ENCODE measurements at places on chromosomes 6 and 20. TPM values are rescaled to one million over a fixed set of nuclear protein-coding genes. Genes with fewer than 3 reads are reported as not detected.

DNA sequence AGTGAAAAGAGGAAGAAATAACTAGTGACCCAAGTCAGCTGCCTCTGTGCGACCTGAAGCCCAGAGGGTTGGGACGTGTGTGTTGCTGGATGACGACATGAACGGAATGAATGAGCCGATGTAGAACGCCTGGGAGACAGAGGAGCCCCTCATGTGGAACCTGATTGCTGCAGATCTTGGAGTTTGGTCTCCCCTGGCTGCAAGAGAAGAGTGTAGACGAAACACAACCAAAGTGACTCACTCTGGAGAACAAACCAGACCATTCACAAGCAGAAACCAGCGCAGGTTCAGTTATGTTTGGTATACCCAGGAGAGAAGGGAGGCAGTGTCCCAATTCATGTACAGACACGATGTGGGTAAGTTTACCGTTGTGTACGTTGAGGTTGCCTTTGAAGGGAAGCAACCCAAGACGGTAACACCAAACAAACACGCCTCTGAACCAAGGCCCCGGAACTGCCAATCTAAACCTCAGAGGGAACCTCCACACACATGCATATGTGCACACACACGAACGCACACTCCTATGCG, 265.9 kb downstream of the BMP7 start:
- DNase-seq: no peak

DNA sequence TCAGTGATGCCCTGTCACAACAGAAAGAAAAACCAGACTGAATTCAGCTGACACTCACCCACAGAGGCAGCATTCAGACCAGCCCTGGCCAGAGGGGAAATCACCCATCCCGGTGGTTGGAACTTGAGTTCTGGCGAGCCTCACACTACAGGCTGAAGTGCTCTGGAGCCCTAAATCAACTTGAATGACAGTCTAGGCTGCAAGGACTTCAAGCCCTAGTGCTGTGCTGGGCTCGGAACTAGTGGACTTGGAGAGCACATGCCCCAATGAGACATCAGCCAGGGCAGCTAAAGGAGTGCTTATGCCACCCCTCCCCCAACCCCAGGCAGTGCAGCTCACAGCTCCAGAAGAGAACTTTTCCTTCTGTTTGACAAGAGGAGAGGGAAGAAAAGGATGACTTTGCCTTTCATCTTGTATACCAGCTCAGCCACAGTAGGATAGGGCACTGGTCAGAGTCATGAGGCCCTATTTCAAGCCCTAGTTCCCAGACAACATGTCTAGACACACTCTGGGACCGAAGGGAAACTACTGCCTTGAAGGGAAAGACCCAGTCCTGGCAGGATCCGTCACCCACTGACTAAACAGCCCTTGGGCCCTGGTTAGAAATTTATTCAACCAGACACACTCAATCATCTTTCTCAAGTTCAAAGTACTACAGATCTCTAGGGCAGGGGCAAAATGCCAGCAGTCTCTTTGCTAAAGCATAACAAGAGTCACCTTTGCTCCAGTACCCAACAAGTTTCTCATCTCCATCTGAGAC, 43.2 kb upstream of the PNRC1 start:
- DNase-seq: no peak

DNA sequence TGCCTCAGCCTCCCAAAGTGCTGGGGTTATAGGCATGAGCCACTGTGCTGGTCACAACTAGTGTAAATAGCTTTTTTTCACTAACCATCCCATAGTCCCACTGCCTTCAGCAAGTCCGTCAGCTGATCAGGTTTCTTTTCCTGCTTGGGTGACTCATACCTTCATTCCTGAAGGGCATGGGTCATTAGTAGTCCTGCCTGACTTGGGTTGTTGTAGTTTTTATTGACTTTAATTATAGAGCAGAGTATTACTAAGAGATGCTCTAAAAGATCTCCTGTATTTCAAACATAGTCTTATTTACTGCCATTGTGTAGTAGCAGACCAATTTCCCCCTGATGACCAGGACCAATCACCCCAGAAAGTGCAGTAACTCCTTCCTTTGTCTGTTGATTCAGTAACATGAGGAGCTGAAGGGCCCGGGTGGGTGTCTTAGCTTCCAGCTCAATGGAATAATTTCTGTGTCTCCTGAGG, 25.8 kb downstream of the HLA-C start:
- DNase-seq: no peak

DNA sequence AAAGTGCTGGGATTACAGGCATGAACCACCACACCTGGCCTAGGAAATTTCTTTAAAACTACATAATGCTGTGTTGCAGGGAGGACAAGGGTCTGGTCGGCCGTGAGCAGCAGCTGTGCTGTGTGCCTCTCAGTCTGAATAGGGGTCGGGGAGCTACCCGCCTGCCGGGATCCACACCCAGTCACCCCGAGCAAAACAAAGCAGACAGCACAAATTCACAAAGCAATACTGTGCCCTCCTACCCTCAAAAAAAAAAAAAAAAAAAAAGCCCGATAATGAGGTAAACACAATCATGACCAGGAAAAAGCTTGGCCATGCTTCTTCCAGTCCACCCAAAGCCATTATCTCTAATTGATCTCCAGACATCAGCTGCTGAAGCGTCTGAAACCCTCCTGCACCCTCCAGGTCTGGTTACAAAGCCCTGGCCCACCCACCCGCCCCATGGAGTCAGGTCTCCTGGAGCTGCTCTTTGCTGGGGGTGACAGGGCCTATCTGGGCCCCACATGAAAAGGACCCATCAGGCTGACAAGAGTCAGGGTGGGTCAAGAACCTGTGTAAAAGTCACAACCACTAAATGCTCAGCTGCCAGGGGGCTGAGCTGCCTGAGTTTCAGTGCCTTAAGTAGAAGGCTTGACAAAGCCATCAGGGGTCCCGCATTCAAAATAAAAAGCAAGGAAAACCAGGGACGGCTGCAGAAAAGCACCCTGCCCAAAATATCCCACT, 88.2 kb downstream of the NOL4L start:
- no peak for DNase-seq

DNA sequence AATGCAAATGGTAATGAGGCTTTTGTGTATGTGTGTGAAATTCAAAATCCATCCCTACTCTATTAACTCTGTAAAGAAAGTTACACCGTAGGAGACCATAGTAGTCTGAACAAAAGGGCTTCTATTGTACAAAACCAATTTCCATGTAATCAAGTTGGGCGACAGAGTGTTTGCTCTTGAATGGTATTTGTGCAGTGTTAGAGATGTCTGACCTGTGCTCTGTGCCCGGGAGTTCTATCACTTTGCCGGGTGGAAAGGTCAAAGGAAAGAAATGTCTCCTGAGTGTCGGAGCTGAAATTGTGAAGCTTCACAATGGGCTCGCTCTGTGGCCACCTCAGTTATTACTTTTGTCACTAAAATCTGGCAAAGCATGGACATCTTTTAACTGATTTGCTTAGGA, 312.0 kb downstream of the SAMD5 start:
- DNase-seq: no peak

DNA sequence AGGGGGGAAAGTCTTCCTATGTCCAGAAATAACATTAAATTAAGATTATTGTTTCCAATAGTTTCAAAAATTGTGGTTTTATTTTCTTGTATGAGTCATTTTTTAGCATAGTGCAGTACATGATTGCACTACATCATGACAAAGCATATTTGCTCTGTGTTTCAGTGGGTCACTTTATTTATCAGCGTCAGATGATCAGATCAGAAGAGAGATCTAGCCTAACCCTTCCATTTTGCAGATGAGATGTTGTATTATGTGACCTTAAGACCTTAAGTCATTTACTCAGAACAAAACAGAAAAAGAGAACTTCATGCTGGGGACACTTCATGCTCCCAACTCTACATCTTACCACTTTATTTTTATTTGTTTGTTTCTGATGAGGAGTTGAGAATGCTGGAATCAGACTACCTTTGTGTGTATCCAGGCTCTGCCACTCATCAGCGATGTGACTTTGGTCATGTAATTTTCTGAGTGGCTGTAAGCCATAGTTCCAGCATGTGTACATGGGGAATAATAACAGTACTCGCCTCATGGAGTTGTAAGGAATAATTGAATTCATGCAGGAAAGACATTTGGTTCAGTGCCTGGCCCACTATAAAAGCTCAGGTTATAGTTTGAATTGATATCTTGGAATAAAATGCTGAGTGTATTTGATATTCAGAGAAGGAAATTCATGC, 13.5 kb downstream of the EYA4 start:
- DNase-seq: no peak

GRCh38 chr6:36358226-36358915, 21.7 kb upstream of the BNIP5 start:
- DNase-seq: no peak

DNA sequence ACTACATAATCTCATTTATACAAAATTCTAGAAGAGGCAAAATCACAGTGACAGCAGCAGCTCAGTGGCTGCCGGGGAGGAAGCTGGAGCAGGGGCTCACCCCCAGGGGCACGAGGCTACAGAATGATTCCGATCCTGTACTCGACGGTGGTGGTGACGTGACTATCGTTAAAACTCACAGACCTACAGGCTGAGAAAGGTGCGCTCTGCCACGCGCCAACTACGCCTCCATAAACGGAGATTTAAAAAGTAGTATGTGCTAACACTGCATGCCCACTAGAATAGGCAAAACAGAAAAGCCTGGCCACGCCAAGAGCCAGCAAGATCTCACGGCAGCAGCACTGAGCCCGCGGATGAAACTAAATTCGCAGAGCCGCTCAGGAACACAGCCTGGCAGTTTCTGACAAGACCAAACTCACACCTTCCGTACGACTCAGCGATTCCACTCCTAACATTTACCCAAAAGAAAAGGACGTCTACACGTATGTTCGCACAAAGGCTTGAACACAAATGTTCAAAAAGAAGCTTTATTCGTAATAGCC, 25.2 kb downstream of the TAF4 start:
- DNase-seq: no peak

DNA sequence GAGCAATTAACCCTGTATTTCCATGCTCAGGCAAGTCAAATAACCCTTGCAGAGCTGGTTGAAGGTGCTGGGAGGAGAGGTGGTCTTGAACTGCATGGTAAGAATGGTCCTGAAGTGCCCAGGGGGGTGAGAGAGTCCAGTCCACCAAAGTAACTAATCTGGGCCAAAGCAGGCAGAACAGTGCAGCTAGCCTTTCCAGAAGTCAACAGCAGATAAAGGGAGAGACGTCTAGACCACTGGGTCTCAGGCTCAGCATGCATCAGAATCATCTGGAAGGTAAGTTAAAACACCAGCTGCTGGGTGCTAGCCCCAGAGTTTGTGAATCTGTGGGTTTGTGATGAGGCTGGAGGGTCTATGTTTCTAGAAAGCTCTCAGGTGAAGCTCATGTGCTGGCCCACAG, 232.3 kb upstream of the ECI2 start:
- DNase-seq: no peak

DNA sequence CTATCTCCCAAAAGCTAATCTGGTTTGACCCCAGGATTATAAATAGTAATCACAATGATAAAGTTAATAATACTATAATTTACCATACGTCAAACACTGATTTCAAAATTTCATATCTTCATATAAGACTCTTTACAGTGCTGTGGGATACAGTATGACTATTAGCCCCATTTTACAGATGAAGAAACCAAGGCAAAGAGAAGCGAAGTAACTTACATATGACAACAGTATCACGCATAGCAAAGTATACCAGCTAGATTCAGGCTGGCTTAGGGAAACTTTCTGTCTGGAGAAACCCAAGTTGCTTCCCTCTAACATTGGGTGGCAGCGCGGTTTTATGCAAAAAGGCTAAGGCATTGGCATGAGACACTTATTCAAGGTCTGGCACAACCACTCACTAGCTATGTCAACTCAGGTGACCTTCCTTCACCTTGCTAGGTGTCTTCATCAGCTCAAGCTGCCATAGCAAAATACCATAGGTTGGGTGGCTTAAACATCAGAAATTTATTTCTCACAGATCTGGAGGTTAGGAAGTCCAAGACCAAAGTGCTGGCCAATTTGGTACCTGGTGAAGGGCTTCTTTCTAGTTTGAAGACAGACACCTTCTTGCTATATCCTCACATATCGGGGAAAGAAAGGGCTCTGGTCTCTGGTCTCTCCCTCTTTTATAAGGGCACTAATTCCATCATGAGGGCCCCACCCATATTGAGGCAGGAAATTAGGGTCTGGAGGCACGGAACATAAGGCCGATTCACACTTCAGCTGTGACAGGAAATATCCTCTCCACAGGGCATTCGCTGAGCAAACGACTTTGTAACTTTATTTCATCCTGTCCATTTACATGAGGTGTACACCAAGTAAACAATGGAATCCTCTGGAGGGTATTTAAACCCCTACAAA, 22.4 kb upstream of the UTRN start:
- DNase-seq: no peak

GRCh38 chr20:50673466-50674137, 17.7 kb downstream of the RIPOR3 start:
- DNase-seq: no peak

- DNase-seq: no peak
Observed at GRCh38 chr6:138809677-138810076, 13.8 kb downstream of the ECT2L start.

- DNase-seq: no peak
Observed at GRCh38 chr6:135254471-135254870, 73.4 kb downstream of the MYB start.

- DNase-seq: peak; percentile 45
Observed at GRCh38 chr20:57662456-57663240, 42.4 kb upstream of the ZBP1 start.

DNA sequence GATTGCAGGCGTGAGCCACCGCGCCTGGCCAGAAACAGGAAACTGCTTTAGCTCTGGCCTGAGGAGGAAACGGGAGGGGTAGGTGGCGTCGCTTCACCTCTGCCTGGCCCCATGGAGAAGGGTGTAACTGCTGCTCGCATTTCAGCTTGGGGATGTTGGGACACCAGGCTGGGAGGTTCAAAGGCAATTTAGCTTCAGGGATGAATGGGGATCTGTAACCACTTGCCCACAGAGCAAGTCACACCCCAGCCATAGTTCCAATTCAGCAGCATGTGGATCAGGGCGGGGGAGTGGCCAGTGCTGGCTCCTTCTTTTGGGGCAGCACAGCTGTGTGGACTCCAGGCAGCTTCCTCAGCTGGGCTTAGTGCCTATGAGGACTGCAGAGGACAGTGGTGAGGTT, 34.8 kb upstream of the NUP153 start:
- DNase-seq: no peak

GRCh38 chr6:145406783-145407182, 328.5 kb downstream of the EPM2A start:
- no peak for DNase-seq

GRCh38 chr6:158795516-158795915, 23.7 kb downstream of the EZR start:
- DNase-seq: no peak

- DNase-seq: no peak
Observed at GRCh38 chr20:47024461-47024937, 129.9 kb downstream of the EYA2 start.

Gene SRSF12
- 4.2 TPM for total RNA-seq

Gene RNASET2
- 20.8 TPM for total RNA-seq

Gene SNAI1
- 6.5 TPM for total RNA-seq

Gene C6orf52
- total RNA-seq: 1.5 TPM

Gene SLC22A7
- total RNA-seq: not detected
